H4 (cell line): ENCODE measurements at places on chromosomes 7 and 10. TPM values are rescaled to one million over a fixed set of nuclear protein-coding genes. Genes with fewer than 3 reads are reported as not detected.
A peak's percentile ranks its signal among the peaks of the same experiment; 100 is the strongest.

DNA sequence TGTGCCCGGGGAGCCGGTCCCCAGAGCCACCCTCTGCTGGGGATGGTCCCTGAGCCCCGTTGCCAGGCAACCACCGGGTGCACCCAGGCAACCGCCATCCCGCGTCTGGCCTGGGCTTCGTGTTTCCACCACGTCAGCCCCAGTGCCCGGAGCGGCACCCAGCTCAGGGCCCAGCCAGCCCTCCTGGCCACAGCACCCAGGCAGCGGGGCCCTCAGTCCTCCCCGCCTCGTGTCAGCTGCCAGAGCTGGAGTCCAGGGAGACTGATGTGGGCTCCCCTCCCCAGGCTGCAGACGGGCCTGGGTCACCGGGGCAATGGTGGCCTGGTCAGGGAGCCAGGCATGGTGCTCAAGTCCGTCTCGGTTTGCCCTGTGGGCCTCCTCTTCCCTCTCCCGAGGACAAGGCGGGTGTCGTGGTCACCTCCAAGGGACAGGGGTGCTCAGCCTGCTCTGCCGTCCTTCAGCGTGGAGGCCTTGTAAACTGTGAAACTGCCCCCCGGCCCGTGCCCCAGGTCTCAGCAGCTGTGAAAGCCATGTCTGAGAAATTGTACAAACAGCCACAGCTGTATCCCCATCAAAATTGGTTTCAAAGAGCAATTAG, 72.5 kb downstream of the MICALL2 start:
- no peak for DNase-seq

ODAD2 gene
- total RNA-seq = 1.2 and 1.8 TPM in 2 replicates

DNA sequence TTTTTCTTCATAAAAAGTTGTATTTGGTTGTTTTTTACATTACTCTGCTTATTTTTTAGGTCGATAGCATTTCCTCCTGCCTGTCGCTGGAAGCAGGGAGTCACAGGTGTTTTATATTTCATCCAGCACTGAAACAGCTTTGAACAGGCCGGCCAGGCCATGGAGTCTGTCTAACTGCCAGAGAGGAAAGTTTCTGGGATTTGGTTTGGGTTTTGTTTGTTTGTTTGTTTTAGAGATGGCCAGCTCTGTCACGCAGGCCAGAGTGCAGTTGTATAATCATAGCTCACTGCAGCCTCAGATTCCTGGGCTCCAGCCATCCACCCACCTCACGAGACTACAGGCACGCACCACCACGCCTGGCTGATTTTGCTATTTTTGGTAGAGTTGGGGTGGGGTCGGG, 23.4 kb downstream of the PROSER2 start:
- peak; percentile 44 for DNase-seq

DNA sequence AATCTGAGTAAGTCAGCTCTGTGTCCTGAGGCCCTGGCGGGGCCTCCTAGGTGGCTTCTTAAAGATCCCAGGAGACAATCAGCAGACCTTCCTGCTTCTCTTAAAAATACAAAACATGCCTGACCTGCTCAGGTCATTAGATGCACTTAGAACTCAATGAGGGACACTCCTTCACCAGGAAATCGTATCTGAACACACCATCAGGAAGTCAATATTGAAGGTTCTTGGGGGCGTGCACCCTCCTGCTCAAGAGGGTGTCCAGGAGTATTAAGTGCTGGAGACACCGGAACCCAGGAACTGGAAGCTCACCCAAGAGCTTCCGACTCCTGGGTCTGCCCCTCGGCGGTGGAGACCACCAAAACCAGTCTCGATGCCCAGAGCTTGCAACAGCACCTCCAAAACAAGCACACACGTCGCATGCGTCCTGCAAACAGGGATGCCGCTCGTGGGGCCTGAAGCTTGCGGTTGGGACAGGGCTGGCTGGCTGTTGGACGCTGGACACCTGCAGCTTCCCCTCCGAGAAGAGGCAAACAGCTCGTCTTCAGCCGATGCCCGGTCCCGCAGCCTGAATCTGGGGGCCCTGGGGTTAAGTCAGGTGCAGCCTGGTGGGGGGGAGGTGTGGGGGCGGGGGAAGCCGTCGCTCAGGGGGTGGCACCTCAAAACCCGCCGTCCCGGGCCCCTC, 803 bp downstream of the RAPGEF5 start:
- no peak for DNase-seq

DNA sequence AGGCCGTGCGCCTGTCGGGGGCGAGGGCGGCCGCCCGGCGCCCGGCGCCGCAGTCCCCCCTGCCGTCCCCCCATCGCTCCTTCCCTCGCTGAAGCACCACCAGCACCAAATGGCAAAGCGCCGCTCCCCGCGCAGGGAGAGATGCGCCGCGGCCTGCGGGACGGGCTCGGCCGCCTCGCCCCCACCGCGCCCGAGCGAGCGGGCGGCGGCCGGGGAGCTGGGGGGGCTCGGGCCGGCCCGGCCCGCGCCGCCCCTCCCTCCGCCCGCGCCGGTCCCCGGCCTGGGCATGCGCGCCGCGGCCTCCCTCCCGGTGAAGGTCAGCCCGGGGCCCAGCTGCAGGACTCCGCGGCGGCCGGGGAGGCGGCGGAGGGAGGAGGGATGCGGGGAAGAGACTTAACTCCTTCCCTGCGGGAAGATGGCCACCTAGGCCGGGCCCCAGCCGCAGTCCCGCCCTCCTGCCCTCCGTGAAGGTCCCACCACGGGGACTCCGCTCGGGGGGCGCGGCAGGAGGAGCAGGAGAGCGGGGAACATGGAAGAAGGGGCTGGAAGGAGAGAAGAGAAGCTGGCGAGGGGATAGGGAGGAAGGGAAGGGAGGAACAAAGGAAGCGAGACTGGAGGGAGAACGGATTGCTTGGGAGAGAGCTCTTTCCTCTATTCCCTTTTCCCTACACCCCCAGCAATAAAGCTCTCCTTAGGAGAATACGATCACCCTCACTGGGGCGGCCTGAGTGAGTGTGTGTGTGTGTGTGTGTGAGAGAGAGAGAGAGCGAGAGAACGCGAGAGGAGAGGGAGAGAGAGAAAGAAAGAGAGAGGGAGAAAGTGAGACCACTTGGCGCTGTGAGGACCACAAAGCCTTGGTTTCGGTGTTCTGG, 3.4 kb upstream of the SMARCD3 start:
- DNase-seq = peak; percentile 60

ATP6V0E2 gene
- total RNA-seq = 21.6 and 25.4 TPM in 2 replicates
